ENCODE measurements at places on chromosomes 2 and 18.

DNA sequence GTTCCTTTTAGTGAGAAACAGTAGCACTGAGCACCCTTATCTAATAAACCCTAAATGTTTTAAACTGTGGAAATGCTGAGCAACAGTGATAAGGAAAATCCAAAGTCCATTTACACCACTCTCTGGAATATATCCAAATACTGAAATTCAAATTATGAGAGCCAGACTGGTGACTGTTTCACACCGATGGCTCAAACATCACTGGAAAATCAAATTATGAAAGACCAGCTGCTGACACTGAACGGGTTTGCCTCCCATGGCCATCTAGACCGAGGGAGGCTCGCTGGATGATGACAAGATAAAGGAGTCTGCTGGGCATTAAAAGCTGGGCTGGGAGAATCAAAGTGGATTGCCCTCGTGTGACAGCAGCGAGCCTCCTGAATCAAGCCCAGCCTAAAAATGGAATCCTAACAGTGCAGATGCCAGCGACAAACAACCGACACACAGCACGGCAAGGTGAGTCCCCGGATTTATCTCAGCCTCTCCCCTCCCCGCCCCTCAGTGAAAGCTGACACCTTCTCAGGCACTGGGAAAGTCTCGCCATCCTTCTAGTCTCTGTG, 30.3 kb downstream of the SERPINE2 start:
- DNase-seq = no peak

- DNase-seq = no peak
Measured at GRCh38 chr2:10277293-10278028, 25.2 kb upstream of the HPCAL1 start.

GRCh38 chr2:28754321-28754720, 2.7 kb downstream of the PPP1CB start:
- no peak for DNase-seq

DNA sequence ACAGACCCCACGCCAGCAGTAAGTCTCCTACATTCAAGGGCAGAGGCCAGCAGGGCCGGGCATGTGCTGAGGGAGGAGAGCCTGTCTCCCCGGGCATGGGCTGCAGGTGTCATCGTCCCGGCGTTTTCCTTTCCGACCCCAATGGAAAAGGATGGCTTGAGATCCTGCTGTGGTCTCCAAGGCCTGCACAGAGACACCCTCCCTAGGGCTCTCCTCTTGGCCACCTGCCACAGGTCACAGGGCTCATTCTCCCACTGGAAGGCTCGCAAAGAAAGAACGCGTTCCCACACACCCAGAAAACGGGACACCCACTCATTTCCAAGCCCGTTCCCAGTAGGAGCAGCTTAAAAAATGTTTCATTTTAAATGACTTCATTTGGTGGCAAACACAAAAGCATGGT, 41.0 kb downstream of the DIPK1C start:
- DNase-seq = no peak

DNA sequence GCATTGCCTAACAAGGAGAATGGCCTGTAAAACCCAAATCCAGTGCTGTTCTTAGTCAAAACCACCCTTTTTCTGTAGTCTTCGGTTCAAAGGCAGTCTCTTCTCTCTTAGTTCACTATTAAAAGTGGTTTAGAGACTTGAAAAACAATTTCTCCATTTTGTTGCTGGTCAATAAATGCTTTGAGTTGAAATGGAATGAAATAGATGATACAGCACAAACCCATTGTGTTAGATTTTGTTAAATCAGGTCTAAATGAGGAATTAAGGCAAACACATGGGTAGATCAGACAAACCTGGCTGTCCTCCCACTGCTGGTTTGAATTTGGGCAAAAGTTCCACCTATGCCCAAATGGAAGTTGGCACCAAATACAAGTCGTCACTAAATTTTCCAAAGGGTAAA, 150.1 kb upstream of the SERTAD2 start:
- DNase-seq = no peak

GRCh38 chr2:66574701-66575624, 140.0 kb downstream of the MEIS1 start:
- DNase-seq = no peak

- no peak for DNase-seq
Measured at GRCh38 chr2:10771786-10772185, 40.8 kb downstream of the PDIA6 start.

DNA sequence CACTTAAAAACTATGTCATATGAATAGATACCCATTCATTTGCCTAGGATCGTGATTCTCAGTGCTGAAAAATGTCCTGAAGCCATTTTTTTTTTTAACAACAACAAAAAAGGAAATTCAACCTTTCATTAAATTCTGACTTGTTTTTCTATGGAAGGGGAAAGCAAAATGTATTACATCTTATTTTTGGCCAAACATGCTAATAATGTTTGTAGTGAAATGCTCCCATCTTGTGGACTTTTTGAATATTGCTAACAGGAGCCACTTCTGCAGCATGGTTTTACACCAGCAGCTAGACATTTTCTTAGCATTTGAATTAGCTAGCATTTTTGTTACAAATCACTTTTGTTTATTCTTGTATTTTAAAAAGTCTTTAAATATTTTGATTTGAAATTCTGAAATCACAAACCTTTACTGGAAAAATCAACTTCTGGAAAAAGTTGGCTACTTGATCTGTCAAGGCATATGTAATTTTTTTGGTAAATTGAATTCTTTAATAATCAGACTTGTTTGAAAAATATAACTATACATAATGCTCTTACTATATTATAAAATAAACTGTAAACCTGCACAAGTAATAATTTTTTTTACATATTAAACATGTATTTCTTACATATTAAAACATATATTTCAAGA, 75.8 kb downstream of the KIDINS220 start:
- DNase-seq = no peak

GRCh38 chr2:238498188-238498587, 71.5 kb downstream of the ASB1 start:
- DNase-seq = no peak

DNA sequence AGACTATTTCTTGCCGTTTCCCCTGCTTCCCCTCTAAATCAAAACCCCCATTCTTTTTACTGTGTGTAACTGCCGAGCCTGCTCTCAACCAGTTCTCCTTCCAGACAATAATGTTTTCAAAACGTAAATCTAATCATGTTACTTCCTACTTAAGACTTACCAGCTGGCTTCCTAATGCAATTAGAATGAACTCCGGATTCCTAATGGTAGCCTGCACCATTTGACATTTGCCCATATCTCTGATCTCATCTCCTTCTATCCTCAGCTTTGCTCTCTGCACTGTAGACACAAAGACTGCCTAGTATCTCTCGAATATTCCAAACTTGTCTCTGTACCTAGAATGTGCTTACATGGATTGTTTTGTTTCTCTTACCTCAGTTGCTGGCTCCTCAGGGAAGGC, 12.9 kb downstream of the TTL start:
- no peak for DNase-seq

DNA sequence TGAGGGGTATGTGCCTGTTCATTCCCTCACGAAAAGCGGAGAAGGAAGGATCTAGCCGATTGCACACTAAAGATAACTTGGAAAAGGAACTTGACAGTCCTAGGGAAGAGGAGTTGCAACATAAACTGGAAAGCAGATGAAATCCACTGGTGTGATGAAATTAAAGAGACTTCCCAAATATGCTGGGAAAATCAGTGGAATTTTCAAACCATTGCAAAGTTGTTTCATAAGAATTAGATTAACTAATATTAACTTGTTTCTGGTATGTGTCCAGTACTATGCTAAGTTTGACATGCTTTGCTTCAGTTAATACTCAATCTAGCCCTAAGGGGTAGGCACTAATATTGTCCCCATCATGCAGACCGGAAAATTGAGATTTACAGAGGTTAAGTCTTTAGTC, 222.7 kb downstream of the IKZF2 start:
- no peak for DNase-seq

DNA sequence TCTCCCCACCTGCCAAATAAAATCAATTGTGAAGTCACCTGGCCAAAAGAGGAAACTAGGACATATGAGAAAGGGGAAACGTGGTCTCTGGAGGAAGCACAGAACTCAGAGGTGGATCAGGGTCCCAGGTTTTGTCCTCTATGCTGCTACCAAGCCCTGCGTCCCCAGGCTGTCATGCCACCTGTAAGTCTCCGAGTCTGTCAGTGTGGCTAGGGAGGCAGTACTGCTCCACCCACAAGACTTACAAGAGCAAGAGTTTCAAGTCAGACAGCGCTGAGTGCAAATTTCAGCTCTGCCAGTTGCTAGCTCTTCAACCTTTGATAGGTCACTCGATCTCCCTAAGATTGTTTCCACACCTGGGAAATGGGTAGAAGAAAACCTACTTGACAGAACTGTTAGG, 98.6 kb downstream of the C1QL2 start:
- no peak for DNase-seq

GRCh38 chr2:144239306-144239705, 280.6 kb downstream of the ZEB2 start:
- DNase-seq = no peak

DNA sequence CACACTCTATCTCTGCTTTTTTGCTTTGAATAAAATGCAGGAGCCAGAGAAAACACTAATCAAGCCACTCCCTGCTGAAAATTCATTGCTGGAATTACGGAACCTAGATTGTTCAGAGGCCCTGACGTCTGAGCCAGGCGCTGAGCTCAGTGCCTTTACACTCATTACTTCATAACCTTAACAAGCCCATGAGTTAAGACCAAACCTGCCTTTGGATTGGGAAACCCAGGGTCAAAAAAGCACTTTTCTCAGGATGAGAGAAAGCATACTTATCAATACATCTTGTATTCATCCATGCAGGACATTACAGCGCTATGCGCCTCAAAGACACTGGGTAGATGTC, 762 bp downstream of the INO80C start:
- DNase-seq = no peak

DNA sequence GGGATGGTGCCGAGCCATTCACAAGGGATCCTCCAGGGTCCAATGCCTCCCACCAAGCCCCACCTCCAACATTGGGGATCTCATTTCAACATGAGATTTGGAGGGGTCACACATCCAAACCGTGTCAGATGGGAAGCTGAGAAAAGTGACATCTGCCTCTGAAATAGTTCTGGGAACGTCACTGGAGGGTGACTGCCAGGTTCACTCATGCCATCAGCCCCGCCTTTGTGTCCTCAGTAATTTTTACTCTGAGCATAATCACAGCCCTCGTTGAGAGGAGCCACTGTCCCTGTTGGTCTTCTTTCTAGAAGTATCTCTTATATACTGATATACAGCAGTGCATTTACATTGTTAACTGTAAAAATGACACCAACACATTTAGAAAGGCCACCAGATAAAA, 67.4 kb downstream of the KLHL29 start:
- DNase-seq = no peak

DNA sequence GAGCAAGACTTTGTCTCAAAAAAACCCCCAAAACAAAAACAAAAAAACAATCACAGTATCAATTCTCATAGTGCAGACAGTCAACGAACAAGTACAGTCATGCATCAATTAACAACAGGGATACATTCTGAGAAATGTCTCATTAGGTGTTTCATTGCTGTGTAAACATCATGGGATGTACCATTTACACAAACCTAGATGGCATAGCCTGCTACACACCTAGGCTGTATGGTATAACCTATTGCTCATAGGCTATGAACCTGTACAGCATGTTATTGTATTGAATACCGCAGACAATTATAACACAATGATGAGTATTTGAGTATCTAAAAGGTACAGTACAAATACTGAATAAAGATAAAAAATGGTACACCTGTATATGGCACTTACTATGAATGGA, 67.8 kb upstream of the LMAN1 start:
- no peak for DNase-seq

DNA sequence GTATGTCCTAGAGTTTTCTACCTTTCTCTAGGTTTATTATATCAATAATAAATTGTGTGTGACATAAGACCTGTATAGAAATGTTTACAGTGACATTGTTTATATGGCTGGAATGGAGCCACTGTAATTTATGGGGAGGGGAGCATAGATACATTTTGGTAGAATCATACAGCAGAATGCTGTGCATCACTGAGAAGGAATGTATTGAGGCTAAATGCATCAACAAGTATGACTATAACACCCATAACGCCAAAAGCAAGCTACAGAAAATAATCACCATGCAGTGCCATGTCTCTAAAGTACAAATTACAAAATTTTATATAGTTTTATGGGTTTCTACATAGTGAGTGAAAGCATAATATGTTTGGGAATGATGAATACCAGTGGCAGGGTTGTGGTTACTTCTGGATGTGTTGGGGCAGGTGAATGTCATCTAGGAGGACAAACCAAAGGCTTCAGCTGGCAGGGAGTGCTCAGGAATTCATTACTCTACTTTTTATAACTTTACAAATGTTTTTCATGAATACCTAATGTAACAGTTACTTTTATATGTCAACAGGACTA, 226.0 kb upstream of the NETO1 start:
- DNase-seq = no peak

- no peak for DNase-seq
Measured at GRCh38 chr2:2834105-2834504, 503.0 kb upstream of the MYT1L start.

GRCh38 chr2:241545523-241546473, 12.7 kb upstream of the BOK start:
- DNase-seq = no peak

DNA sequence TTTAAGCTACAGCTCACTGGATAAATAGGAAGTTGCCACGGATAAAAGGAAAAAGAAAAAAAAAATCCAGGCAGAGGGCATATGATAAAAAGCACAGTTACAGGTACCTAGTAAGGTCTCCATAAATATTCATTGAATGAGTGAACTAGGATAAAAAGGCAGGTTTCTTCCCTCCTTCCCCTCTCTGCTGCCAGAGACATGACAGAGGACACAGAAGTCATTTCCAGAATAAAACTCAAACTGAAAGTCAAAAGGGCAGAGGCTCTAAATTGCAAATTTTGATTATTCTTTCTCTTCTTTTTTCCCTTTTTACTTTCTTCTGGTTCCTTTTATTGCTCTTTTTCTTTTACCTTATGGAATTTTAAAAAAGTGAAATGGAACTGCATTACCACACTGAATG, 7.7 kb downstream of the CD302 start:
- DNase-seq = no peak

All from activated naive CD4-positive, alpha-beta T cell treated with anti-CD3 and anti-CD28 coated beads, Interleukin-2, amount 50 U/mL, for 16 hours (primary cell).